Thymus (tissue), 14 donors: ENCODE measurements at places on chromosomes 12 and 14.

DNA sequence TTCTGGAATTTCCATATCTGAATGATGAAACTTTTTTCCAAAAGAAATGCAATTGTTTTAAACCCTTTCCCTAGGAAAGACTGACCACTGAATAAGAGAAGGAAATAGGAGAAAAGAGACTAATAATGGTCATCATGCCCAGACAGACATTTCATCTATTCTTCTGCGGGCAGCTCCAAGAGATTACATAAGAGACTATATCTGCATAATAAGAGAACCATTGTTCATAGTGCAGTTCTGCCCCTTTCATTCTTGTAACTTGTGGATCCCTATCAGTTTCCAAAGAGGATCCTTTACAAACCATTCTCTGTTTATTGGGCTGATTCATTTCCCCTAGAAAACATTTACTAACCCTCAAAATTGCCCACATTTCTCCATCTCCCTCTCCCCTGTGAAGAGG, 197.8 kb downstream of the FSCB start:
- no peaks in the 10 kb centered on the region for H3K27me3 ChIP-seq
- H3K36me3 ChIP-seq = no peaks in the 10 kb centered on the region
- H3K27ac ChIP-seq = no peak overlapping the region
- no peak overlapping the region for H3K4me3 ChIP-seq

GRCh38 chr12:74412606-74413230, 124.9 kb upstream of the ATXN7L3B start:
- H3K36me3 ChIP-seq = no peaks in the 10 kb centered on the region
- H3K4me3 ChIP-seq = no peak overlapping the region
- H3K27me3 ChIP-seq = no peaks in the 10 kb centered on the region
- H3K4me1 ChIP-seq = no peaks in the 10 kb centered on the region
- no peak overlapping the region for H3K27ac ChIP-seq

- H3K4me3 ChIP-seq = no peak overlapping the region
- H3K36me3 ChIP-seq = peaks cover 68% of the 10 kb centered on the region
- no peaks in the 10 kb centered on the region for H3K27me3 ChIP-seq
- no peaks in the 10 kb centered on the region for H3K4me1 ChIP-seq
- DNase-seq = no peak
These were observed 56.5 kb upstream of the ATF1 start for GRCh38 chr12:50707396-50707795.

GRCh38 chr12:130668286-130669204, 47.6 kb downstream of the RIMBP2 start:
- H3K4me3 ChIP-seq = no peak overlapping the region
- H3K27ac ChIP-seq = no peak overlapping the region
- H3K4me1 ChIP-seq = no peaks in the 10 kb centered on the region
- no peaks in the 10 kb centered on the region for H3K27me3 ChIP-seq
- no peaks in the 10 kb centered on the region for H3K36me3 ChIP-seq
- DNase-seq = no peak

DNA sequence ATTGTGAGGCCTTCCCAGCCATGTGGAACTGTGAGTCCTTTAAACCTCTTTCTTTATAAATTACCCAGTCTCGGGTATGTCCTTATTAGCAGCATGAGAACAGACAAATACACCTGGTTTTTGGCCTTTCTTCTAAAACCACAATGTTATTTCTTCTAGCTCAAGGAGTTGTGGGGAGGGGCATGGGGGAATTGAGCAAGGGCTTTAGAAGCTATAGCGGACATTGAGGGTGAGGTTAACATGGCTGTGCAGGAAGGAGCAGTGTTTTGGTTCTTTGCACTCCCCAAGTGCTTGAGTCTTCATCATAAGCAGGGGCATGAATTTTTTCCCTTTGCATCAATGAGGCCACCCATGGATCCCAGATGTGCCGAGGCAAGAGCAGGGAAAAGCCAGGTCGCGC, 86.8 kb downstream of the SPRING1 start:
- H3K4me1 ChIP-seq = peaks cover 9% of the 10 kb centered on the region
- no peaks in the 10 kb centered on the region for H3K27me3 ChIP-seq
- H3K27ac ChIP-seq = no peak overlapping the region
- no peaks in the 10 kb centered on the region for H3K36me3 ChIP-seq

GRCh38 chr12:46408441-46408840, 35.9 kb upstream of the SLC38A2 start:
- no peaks in the 10 kb centered on the region for H3K36me3 ChIP-seq
- no peak for DNase-seq
- H3K27me3 ChIP-seq = no peaks in the 10 kb centered on the region
- H3K4me1 ChIP-seq = peaks cover 6% of the 10 kb centered on the region
- H3K27ac ChIP-seq = no peak overlapping the region
- no peak overlapping the region for H3K4me3 ChIP-seq

- no peak overlapping the region for H3K27ac ChIP-seq
- no peaks in the 10 kb centered on the region for H3K27me3 ChIP-seq
- H3K4me3 ChIP-seq = no peak overlapping the region
- no peaks in the 10 kb centered on the region for H3K36me3 ChIP-seq
These were observed 527.2 kb downstream of the NRXN3 start for GRCh38 chr14:78697341-78697740.

DNA sequence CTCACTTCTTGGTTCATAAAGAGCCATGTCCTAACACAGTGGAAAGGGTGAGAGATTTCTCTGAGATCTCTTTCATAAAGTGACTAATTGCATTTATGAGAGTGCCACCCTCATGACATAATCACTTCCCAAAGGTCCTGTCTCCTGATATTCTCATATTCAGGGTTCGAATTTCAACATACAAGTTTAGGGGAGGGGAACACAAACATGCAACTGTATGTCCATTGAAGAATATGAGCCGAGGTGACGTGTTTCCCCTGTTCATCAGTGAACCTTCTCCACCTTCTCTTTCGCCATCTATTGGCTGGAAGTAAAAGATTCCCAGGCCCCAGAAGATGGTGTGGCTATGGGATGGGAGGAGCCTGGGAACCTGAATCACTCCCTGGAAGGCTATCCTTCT, 354.2 kb upstream of the ATP2B1 start:
- H3K4me3 ChIP-seq = no peak overlapping the region
- no peaks in the 10 kb centered on the region for H3K4me1 ChIP-seq
- no peaks in the 10 kb centered on the region for H3K36me3 ChIP-seq
- no peaks in the 10 kb centered on the region for H3K27me3 ChIP-seq

DNA sequence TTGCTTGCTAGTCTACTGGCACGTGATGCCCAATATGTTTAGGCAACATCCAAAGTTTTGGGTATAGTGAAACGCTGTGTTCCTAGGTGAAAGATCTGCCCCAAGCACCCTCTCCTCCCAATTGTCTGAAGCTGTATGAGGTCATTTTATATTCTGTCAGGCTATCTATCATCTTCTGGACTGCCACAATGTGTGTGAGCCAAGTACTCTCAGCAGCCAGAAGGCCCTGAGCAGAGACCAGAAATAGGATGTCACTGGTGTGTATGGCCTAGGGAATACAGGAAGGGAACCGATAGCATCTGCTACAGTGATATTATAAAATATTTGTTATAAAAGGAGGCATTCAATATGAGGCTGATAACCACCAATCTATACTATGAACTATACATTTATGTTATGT, 7.9 kb upstream of the PDE3A start:
- DNase-seq = no peak
- H3K36me3 ChIP-seq = no peaks in the 10 kb centered on the region
- H3K27ac ChIP-seq = no peak overlapping the region
- no peak overlapping the region for H3K4me3 ChIP-seq

DNA sequence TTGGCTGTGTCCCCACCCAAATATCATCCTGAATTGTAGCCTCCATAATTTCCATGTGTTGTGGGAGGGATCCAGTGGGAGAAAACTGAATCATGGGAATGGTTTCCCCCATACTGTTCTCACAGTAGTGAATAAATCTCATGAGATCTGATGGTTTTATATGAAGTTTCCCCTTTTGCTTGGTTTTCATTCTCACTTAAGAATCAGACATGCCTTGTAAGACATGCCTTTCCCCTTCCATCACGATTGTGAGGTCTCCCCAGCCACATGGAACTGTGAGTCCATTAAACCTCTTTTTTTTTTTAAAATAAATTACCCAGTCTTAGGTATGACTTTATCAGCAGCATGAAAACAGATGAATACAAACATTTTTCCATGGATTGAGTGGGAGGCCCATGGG, 652.9 kb downstream of the ETNK1 start:
- no peaks in the 10 kb centered on the region for H3K27me3 ChIP-seq
- no peak overlapping the region for H3K4me3 ChIP-seq
- no peaks in the 10 kb centered on the region for H3K36me3 ChIP-seq
- DNase-seq = no peak
- no peak overlapping the region for H3K27ac ChIP-seq

DNA sequence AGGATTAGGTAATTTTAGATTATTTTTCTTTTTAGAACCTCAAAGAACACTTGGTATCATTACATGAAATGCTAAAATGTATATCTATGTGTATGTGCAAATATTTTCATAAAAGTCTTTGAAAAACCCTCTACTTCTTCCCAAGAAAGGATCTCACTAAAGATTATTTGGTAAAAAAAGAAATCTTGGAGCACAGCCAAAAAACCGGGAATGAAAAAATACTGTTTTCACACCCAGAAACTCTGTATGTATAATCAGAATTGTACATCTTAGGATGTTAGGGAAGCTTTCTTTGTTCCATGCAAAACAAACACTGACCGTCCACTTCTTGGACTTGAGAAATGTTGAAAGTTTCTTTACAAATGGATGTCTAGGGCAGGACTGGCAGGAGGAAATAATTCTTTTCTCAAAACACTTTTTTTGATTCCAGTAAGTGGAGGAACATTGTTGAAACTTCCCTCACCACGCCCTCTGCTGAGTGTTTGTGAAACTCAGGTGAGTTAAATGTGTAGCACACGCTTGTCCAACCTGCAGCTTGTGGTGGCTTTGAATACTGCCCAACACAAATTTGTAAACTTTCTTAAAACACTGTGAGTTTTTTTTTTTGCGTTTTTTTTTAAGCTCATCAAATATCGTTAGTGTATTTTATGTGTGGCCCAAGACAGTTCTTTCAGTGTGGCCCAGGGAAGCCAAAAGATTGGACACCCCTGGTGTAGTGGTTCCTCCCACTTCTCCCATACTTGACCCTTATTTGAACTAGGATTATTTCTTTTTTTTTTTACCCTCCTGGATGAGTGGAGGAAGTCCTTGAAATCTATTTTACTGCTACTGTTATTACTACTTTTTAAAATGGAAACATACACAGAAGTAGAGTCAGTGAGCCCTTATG, 26.6 kb downstream of the FBXO34 start:
- H3K4me3 ChIP-seq = no peak overlapping the region
- no peaks in the 10 kb centered on the region for H3K4me1 ChIP-seq
- H3K36me3 ChIP-seq = peaks cover 7% of the 10 kb centered on the region

DNA sequence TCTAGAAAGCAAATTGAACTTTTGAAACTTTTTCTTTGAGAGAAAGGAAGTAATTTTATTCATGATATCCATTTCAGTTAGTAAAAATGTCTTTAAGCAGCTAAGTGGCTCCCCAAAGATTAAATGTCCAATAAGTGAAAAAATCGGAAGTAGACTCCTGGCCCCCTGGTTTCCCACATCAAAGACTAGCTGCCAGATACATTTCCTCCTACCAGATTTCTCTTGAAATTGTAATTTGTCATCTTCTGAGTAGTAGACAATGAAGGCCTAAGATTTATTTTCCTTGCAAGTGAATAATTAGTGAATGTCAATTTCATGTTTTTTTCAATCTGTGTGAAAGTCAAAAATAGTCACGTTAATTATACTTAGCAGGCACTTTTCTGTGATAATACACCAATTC, 321.9 kb downstream of the SYT1 start:
- H3K36me3 ChIP-seq = no peaks in the 10 kb centered on the region
- H3K27ac ChIP-seq = no peak overlapping the region
- no peaks in the 10 kb centered on the region for H3K4me1 ChIP-seq
- DNase-seq = no peak
- H3K4me3 ChIP-seq = no peak overlapping the region

GRCh38 chr12:98354520-98355035, 160.8 kb upstream of the TMPO start:
- no peaks in the 10 kb centered on the region for H3K4me1 ChIP-seq
- H3K36me3 ChIP-seq = no peaks in the 10 kb centered on the region
- H3K4me3 ChIP-seq = no peak overlapping the region
- H3K27ac ChIP-seq = no peak overlapping the region
- DNase-seq = no peak

- H3K27ac ChIP-seq = no peak overlapping the region
- no peaks in the 10 kb centered on the region for H3K36me3 ChIP-seq
- no peaks in the 10 kb centered on the region for H3K27me3 ChIP-seq
These were observed 418.5 kb upstream of the TBX3 start for GRCh38 chr12:115102450-115102849.

DNA sequence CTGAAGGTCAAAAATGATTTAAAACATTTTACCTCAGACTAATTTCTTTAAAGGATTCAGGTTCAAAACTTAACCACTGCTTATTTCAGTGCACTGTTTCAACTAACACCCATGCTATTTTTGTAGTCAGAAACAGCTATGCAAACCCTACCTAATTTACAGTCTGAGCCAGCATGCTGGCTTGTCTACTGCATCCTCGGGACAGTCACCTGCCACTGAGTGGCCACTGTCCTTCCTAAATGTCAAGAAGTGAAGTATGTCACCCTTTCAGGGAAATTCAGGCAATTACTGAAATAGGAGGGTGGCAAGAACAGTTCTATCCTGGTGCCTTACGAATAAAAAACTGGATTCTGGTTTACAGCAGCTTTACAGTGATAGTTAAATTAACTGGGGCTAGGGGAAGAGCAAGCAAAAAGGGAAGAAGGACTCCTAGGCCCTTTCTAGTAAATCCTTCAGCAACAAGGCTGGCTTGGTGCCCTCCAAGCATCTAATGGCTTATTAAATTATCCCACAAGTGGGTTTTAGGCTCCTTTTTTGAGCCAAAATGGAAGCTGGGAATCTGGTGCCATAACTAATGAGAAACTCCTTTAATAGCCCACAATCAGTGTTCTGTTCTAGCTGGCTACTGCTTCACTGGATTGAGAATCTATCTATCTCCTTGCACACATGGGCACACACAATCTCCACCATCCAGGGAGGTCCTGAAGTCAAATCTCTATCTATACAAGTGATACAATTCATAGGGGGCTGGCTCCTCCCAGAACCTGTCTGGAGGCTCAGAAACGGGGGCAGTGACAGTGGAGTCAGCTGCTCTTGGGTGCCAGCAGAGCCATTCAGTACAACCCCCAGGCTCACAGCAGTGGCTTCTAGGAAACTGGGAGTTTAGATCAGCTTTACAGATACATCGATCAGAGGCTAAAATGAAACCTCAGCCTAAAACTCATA, 43.4 kb downstream of the SH2B3 start:
- H3K27ac ChIP-seq = no peak overlapping the region
- H3K4me3 ChIP-seq = no peak overlapping the region
- no peaks in the 10 kb centered on the region for H3K27me3 ChIP-seq
- no peak for DNase-seq
- H3K36me3 ChIP-seq = peaks cover 77% of the 10 kb centered on the region
- H3K4me1 ChIP-seq = peaks cover 30% of the 10 kb centered on the region
